ENCODE measurements at places on chromosomes 12 and 14.

DNA sequence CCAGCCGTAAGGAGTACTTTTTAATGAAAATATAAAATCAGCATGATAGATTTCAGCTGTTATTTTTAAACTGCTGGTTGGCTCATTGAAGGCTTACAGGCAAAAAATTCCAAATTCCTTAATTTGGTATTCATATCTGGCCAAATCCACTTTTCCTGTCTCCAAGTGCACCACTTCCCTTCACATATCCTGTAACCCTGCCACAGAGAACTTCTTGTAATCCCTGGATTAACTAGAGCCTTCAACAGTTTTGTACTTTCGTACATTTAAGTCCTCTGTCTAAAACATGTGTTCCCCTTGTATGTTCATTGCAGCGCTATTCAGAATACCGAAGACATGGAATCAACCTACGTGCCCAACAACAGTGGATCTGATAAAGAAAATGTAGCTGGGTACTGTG is 9.6 kb downstream of the PUS7L start:
- DNase-seq = no peak

DNA sequence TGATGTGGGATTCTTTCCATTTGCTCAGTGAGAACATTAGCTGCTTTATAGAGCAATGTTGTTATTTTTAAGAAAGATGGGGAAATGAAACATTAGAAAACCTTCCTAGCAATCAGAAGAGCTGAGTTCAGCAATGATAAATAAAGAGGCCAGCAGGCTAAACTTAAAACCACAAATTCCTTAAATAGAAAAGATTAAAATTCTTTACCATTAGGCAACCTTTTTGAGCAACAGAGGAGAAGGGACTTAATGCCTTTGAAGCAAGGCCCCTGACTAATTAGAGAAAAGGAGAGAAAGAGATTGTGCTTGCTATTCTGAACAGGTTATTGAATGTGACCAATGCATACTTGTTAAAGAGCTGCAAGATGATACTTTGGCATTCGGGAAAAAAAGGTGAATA is 160.8 kb upstream of the LMO3 start:
- DNase-seq = no peak

DNA sequence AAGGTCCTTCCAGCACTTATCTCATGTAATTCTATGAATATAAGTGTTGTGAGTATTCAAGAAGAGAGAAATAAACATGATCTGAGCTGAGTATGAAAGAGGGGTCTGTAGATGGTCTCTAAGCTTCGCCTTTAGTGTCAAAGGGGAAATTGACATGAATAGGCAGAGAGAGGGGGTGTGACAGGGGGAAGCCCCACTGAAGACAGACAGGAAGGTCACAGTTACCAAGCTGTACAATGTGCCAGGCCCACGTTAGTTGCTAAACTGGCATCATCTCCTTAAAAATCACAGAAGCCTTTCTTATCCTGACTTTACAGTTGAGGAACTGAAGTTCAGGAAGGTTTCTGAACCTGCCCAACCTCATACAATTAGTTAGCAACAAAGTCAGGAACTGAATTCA is 7.6 kb downstream of the ARHGEF40 start:
- no peak for DNase-seq

DNA sequence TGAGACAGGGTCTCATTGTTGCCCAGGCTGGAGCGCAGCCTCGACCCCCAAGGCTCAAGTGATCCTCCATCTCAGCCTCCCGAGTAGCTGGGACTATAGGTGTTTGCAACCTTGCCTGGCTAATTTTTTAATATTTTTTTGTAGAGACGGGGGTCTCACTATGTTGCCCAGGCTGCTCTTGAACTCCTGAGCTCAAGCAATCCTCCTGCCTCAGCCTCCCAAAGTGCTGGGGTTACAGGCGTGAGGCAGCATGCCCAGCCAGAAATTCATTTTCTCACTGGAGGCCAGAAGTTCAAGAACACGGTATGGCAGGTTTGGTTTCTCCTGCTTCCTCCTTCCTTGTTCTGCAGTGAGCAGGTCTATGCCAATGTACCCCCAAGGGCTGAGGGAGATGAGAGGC is 3.7 kb downstream of the RNASE1 start:
- no peak for DNase-seq

- no peak for DNase-seq
These were observed 155.7 kb downstream of the SEC23A start for GRCh38 chr14:38947343-38947742.

DNA sequence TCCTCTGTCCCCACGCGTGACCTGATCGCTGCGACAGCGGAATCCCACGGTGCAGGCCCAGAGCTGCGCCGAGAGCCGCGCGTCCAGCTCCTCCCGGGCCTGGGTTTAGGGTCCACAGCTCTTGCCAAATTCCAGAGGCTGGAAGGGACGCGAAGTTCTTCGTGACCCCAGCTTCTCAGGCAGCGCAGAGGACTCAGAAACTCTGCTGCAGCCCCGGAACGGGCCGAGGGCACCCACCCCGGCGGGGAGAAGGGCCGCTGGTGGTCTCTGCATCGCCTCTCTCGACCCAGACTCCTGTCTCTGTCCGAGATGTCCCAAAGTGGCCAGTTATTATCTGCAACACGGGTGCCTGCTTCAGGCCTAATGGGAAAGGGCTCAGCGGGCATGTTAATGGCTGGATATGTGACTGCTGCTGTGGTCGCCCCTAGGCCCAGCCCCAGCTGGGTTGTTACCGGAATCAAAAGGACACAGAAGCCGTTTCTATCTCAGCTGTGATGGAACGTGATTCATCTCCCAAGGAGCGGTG is 236.4 kb downstream of the VRK1 start:
- DNase-seq = no peak

DNA sequence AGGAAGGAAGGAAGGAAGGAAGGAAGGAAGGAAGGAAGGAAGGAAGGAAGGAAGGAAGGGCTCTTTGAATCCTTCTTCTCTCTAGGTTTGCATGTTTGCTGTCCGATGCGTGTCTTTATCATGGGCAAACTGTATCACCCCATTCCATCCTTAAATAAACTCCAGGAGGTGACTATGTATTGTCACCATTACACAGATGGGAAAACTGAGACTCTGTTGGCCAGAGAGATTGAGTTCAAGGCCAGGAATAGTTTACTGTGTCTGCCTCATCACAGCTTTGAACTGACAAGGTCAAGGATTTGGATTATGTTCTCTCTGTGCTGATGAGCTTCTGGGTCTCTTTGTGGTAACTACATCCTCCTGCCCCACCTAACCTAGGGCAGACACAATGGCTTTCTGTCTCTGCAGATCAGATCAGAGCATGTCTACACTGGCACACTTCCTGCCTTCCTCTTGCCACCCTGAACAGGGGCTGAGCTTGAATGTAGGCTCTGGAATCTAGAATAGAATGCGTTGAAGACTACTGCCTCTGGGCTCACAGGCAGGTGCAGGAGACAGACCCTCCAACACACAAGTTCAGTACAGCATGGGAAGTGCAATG is 78.9 kb upstream of the MAP1LC3B2 start:
- no peak for DNase-seq

DNA sequence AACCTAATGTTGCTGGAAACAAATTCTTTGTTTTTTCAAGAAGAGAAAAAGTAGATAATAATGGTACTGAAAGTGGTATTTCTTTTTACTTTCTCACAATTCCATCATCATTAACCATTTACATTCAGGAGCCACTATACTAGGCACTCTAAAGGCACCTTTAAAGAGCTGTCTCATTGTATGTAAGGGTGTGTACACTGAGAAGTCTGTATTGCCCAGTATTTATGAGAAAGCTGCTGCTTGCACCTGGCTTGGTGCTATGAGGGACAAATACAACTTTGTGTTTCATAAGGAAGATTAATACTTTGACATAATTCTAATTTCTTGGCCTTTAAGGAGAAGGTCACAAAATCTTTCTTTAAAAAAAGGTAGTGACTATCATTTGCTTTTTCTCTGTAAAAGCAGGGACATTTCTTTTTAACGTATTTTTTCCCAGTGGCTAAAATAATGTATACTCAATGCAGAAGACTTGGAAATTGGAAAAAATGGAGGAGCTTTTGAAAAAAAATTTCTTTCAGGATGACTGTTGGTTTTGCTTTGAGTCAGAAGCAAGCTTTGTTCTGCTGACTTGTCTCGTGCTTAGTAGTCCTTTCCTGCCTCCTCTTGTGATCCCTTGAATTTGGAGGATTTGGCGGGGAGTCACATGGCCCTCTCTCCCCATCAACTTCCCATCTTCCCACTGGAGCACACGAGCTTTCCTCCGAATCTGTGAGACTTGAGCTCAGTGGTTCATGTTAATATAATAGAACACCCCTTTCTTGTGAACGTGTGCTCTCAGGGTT is 50.1 kb downstream of the RASSF3 start:
- DNase-seq = no peak

DNA sequence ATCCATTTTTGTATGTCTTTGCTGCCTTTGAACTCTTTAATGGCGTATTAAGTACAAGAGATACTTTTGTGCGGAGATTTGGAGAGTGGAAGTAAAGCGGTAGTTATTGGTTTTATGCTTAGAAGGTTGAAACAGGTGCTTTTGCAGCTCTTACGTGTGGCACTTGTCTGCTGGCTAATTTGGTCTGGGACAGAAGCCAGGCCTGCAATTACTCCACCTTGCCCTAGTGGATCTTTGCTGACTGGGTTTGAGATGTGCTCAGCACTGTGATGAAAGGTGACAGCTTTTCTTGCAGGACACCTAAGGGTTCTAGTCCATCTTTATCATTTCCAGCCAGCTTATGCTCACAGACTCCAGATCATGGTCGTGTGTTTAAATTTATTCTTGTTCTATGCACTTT is 252.5 kb downstream of the RPL10L start:
- no peak for DNase-seq

DNA sequence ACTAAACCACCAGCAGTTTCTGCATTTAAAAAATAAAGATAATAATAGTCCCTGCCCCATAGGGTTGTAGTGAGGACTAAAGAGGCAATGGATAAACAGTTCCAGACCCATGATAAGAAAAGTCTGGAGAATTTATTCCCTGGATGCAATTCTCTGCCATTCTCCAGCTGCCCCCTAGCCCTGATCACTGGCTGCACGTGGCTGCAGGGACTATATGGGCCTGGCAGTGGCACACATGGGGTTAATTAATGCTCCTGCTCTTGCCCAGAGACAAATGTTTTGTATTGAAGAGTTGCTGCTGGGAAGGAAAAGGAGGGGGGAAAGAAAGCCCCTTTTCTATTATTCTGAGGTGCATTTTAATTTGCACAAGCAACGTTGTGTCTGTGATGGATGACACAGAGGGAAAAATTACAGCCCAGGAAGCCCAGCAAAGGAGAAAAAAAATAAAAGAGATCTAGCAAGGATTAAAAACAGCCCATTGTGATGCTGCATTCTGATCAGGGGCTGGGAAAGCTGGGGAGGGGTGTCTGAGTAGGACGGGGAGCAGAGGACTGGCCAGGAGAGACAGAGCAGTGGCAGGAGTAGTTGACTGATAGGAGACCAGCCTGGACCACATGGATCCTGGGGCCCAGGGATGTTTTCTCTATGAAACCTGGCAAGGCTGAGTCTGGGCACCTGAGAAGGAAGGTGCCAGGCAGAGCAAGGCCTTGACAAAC is 149.3 kb downstream of the ESRRB start:
- DNase-seq = no peak

DNA sequence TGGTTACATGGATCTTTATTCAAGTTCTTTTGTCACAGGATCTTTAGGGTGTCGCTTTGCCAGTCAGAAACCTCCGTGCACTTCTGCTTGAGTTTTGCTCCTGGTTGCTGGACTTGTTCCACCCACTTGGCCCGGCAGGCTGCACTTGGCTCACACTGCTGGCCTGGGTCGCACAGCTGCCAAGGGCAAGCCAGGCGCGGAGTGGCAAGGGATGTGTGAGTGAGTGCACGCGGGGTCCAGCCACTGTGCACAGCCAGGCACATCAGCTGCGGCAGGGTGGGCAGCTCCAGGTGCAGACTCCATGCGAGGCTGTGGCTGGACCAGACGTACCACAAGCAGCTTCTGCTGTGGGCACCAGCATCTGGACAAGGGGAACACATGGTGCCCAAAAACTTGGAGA is 76.6 kb downstream of the DERA start:
- DNase-seq = no peak

DNA sequence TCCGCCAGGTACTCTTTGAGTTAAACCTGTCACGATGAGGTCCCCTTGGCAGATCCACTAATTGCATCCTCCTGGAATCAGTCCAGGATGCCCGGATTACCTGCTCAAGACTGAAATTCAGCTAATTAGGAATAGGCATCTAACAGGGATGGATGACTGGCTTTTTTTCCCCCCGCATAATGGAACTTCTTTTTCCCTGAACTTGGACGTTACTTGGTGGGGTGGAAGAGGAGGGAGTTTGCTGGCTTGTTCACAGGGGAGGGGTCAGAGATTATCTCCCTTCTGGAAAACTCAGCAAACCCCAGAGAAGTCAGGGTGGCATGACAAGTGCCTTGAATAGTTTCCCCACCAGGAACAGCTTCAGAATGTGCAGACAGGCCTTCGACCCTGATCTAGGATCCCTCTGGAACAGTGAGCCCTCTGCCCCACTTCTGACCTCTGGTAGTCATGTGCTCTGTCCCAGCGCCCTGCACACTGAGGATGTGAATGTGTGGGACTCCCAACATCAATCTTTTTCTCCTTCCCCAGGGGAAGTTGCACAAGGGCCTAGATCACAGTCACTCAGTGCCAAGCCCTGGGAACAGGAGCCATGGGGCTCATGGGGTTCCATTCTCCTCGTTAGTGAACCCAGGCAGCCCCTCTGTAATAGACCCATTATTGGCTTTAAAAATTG is 142.5 kb downstream of the SMOC1 start:
- DNase-seq = no peak

DNA sequence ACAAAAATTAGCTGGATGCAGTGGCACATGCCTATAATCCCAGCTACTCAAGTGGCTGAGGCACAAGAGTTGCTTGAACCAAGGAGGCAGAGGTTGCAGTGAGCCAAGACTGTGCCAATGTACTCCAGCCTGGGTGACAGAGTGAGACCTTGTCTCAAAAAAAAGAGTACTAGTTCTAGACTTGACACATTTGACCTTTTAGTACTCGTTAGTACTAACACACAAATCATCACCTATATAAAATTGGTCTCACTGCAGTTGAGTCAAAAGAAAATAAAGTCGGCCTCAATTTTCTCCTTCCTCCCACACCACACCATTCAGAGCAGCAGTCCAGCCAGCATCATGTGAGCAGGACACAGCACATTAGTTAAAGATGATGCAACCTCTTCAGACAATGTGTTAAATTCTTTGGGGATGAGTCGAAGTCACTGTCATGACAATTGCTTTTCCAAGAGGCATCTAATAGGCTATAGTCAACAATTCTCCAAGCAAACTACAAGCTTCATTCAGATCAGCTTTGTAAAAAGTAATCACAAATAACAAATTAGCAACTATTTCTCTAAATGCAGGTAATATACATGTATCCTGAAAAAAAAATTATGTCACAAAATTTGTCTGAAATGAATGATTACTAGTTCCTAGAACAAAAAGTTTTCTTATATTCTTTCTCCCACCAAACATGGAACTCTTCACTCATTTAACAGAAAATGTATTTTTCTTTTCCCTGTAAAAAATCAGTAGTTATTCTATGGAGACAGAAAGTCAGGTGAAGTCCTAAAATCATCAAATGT is 55.6 kb downstream of the CLIP1 start:
- peak; percentile 95 for DNase-seq
